ENCODE measurements at places on chromosomes 11 and 22. TPM values are rescaled to one million over a fixed set of nuclear protein-coding genes. Genes with fewer than 3 reads are reported as not detected.

GRCh38 chr22:35889071-35889470 lies 139.6 kb downstream of the RBFOX2 start:
- H3K36me3 ChIP-seq, result no peaks in the 10 kb centered on the region
- no peaks in the 10 kb centered on the region for H3K27me3 ChIP-seq
- H3K27ac ChIP-seq, result no peak overlapping the region
- DNase-seq, result no peak
- no peak overlapping the region for H3K4me3 ChIP-seq
- peaks cover 38% of the 10 kb centered on the region for H3K4me1 ChIP-seq

DNA sequence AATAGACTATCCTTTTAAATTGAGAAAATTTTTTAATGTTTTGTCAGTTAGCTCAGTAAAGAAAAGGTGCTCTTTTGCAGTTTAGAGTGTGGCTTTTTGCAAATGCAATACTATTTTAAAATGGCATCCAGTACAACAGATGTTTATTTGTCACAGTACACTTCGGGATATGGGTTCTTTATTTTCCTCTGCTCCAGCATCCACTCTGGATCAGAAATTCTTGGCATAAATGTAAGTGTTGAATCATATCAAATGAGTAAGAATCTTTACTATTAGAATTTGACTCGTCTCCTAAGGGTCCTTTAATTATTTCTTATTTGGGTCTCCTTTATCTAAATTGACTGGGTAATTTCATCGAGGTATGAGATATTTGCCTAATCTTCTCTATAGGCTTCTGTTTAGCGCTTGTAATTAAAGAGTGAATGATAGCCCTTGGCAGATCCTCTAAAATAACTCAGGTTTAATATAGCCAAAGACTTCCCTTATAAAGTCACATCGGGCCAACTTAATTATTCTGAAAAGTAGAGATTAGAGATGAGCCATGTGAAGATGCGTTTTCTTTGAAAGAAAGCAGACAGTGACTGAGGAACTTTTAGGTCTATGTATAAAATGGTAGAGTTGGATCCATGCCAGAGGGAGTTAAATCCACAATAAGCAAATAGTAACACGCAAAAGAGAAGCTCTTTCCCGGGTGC lies 132.7 kb downstream of the CASP12 start:
- H3K4me1 ChIP-seq, result no peaks in the 10 kb centered on the region
- H3K4me3 ChIP-seq, result no peak overlapping the region
- H3K36me3 ChIP-seq, result no peaks in the 10 kb centered on the region
- H3K27ac ChIP-seq, result no peak overlapping the region

- no peaks in the 10 kb centered on the region for H3K36me3 ChIP-seq
- no peak overlapping the region for H3K4me3 ChIP-seq
- no peak for DNase-seq
- peaks cover 23% of the 10 kb centered on the region for H3K4me1 ChIP-seq
Measured at GRCh38 chr11:70709596-70709995, 311.3 kb downstream of the CTTN start.

The RFPL3 gene
- not detected for total RNA-seq

The RAPSN gene
- 0.42 TPM for total RNA-seq
